Osteocyte (in vitro differentiated cells): ENCODE measurements at places on chromosomes 2 and 18. TPM values are rescaled to one million over a fixed set of nuclear protein-coding genes. Genes with fewer than 3 reads are reported as not detected.

The SMARCAL1 gene
- 23.6 and 25.2 TPM in 2 replicates for total RNA-seq

The BZW1 gene
- total RNA-seq = 199 and 214 TPM in 2 replicates

The NPPC gene
- not detected in 2 replicates for total RNA-seq

The GKN1 gene
- not detected in 2 replicates for total RNA-seq

The TEX44 gene
- not detected in 2 replicates for total RNA-seq

The IL18RAP gene
- not detected in 2 replicates for total RNA-seq

The BCL11A gene
- total RNA-seq = 9.7 and 10.7 TPM in 2 replicates

The UPP2 gene
- not detected in 2 replicates for total RNA-seq

The CYS1 gene
- 5.1 and 5.5 TPM in 2 replicates for total RNA-seq

The POTEF gene
- total RNA-seq = 0.30 TPM in 1 of 2 replicates, not detected in the other
